ENCODE measurements at places on chromosomes 1 and 21.

DNA sequence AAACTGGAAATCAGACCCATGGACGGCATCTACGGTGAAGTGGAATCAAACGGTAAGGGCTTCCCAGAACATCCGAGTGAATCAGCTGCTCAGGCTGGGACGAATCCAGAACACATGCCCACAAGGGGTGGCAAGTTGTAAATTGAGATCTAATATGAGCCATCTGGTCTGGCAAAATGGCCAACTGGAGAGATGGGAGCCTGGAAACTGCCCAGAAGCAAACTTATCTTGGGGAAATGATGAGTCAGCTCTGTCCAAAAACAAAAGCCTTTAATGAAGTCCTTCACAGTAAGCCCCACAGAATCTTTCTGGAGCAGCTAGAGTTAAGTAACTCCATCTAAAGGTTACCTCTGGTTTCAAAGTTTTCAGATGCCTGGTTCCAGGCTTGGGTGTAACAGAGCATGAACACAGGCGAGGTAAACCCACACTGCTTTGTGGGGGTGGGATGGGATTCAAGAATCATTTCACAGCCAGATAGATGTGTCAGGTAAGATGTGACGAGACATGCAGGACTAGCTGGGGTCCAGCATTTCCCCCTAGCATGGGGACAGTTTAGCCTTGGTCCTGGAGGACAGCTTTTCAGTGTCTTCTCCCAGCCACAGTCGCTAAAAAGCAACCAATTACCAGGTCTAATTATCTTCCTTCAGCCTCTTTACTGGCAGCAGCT is 10.5 kb upstream of the SRP9 start:
- no peak for DNase-seq

DNA sequence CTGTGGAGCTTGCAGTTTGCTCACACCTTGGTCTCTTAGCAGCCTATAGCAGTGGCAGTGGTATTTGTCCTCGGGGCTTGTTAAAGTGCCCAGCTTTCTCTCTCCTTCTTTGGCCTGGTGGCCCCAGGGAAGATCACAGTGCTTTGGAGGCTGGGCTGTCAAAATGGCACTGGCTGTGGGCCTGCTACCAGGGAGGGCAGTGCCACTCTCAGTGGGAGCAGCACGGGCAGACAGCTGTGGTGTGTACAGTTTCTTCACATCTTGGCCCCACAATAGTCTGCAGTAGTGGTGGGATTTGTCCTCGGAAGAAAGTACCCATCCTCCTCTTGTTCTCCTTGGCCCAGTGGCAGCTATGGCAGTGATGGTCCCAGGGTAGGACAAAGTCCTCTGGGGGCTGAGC is 164.4 kb upstream of the GORAB start:
- no peak for DNase-seq

DNA sequence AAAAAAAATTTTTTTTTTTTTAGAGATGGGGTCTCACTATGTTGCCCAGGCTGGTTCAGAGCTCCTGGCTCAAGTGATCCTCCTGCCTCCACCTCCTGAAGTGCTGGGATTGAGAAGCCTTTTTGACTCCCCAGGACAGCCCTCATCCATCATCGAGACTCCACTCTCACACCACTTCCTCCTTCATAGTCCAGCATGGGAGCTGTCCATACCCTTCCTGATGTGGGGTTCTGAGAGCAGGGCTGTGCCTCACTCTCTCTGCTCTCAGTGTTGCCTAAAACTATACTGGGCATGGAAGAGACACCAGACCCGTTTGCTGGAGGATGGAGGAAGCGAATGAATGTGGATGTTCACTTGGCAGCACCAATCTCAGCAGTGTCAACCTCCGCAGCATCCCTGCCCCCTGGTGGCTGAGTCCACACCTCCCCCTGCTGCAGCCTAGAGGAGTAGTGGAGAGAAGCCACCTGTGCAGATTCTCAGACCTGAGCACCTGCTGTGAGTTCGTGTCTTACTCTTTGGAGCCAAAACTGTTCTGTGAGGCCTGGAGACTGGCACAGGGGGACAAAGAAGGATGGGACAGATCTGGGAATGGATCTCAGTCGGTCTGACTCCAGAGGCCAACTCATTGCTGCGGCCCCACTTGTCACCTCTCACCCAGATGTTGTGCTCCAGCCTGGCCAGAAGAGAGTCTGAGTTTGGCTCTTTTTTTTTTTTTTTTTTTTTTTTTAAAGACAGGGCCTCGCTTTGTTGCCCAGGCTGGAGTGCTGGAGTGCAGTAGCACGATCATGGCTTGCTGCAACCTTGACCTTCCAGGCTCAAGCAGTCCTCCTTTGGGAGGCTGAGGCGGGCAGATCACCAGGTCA is 17.7 kb downstream of the TINAGL1 start:
- DNase-seq, result no peak

- DNase-seq, result peak; percentile 62
These were observed 1.9 kb downstream of the TAGLN2 start for GRCh38 chr1:159923203-159924024.

DNA sequence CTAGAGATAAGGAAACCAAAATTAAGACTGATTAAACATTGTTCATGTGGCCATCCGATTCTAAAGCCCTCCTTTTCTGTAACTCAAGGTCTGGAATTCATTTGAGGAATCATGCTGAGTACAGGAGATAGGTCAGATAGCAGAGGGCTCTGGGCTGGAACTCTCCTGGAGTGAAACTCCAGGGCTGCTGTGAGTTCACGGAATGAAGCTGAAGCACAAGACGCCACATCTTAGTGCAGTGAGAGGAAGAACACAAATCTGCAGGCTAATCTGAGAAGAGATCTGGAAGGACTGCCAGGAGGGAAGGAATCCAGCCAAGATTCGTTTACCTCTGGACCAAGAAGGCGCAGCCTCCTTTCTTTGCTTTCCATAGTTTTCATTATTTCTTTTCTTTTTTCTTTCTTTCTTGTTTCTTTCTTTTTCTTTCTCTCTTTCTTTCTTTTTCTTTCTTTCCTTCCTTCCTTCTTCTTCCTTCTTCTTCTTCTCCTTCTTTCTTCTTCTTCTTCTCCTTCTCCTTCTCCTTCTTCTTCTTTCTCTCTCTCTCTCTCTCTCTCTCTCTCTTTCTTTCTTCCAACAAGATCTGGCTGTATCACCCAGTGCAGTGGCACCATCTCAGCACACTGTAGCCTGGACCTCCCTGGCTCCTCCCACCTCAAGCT is 74.8 kb upstream of the ATP1B1 start:
- no peak for DNase-seq

GRCh38 chr1:1285611-1286311 is 5.5 kb downstream of the SCNN1D start:
- DNase-seq, result no peak
